ENCODE measurements at places on chromosomes 3 and 15.

DNA sequence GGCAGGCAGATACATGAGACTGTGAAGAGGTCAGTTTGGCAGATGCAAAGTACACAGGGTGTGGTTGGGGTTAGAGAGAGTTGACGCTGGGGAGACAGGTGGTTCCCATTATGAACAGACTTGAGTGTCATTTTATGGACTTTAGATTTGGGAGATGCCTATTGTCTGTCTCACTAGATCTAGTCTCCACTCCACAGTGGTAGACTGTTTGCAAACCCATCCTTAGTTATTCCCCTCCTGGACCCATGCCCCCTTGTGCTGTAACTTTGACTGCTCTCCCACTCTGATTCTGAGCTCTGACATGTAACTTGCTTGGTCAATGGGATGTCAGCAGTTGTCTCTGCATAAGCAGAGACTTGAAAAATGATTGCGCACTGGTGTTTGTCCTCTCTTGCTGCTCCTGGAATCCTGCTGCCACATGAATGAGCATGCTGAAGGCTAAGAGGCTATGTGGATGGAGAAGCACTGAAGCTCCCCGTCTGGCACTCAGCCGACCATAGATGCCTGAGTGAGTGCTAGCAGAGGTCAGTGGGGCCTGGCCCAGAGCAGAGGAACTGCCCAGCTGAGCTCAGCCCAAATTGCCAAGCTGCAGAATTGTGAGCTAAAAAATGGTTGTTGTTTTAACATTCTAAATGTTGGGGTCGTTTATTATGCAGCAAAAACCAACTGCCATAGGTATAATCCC is 88.2 kb downstream of the FAM43A start:
- no peak for DNase-seq

DNA sequence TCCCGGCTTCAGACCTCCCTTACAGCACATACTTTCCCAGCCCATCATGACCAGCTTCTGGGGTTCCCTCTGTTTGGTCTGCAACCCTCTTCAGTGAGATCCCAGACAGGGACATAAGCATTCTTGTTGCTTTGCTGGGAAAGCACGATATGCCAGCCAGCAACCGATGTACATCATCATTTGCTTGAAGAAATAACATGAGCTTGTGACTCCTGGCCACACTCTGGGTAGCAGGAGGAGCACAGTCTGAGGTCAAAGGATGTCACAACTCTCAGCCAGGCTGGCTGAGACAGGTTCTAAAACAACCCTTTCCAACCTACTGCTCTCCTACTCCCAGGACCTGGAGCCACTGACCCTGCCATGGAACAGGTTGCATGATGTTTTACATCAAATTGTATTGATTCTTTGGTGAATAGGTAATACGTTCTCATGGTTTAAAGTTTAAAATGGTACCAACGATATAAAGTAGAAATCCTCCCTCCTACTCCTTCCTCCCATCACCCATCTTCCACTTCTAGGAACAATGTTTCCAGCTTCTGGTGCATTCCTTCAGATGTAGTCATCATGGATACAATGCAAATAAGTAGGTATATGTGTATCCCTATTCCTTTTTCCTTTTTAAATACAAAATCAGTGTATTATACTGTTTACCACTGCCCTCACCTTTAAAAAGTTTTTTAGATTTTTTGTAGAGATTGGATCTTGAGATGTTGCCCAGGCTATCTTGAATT is 190.3 kb downstream of the OPA1 start:
- no peak for DNase-seq

GRCh38 chr3:24287755-24288450 is 206.7 kb downstream of the THRB start:
- no peak for DNase-seq

- DNase-seq, result no peak
Measured at GRCh38 chr3:14522768-14523167, 17.4 kb downstream of the GRIP2 start.

DNA sequence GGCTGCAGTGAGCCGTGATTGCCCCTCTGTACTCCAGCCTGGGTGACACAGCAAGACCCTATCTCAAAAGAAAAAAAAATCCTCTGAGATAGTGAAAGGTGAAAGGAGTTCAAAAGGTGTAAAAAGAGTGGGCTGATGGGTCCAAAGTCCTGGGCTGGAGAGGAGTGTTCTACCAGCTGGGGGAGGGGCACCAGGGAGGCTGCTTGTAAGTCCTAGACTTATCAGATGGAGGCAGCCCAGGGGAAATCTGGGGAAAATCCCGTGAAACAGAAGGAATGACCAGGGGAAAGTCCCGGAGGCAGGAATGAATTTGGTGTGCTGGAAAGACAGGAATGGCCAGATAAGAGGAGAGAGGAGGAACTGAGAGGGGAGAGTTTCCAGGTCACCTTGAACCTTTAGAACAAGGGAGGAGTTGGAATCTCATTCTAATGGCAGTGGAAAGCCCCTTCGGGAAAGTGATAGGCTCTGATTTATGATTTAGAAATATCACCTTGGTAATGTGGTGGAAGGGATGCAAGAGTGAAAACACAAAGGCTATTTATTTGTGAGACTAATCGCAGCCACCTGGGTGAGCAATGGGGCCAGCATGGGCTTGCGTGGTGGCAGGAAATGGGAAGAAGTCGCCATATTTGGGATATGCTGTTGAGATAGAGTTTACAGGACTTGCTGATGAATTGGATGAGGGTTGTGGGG is 23.4 kb upstream of the PPP4R2 start:
- DNase-seq, result no peak

DNA sequence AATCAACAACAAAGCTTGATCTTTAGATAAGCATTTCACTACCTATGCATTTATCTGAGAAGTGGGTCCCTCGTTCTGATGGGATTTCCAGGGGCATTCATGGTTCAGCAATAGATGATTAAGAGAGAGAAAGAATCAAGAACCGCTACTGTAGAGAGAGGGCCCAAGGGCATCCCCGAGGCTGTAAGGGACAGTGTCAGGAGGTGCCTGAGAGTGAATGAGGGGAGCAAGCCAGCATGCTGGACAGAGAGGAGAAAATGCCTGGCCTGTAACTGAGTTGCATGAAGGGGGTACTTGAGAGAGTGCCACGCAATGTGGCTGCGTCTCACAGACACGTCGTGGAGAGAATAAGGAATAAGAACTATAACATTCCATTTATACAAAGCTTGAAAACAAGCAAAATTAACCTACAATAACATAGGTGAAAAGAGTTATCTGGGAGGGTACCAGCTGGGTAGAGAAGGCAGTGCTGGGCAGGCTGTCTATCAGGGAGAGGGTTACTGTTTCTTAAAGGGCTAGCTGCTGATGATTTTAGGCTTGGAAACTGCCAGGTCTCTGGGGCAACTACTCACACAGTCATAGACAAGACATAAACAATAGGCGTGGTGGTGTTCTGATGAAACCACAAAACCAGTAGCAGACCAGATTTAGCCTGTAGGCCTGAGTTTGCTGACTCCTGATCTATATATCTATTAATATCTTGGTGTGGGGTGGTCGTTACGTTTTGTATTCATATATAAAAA is 374.6 kb upstream of the CFAP20DC start:
- DNase-seq, result no peak

GRCh38 chr15:31465083-31465955 is 138.7 kb downstream of the KLF13 start:
- DNase-seq, result no peak

- DNase-seq, result no peak
Measured at GRCh38 chr3:66812136-66812535, 186.0 kb upstream of the KBTBD8 start.
